ENCODE measurements at places on chromosomes 7 and 10. TPM values are rescaled to one million over a fixed set of nuclear protein-coding genes. Genes with fewer than 3 reads are reported as not detected.

- DNase-seq: no peak
Observed at GRCh38 chr7:143499743-143500348, 22.2 kb downstream of the TAS2R41 start.

DNA sequence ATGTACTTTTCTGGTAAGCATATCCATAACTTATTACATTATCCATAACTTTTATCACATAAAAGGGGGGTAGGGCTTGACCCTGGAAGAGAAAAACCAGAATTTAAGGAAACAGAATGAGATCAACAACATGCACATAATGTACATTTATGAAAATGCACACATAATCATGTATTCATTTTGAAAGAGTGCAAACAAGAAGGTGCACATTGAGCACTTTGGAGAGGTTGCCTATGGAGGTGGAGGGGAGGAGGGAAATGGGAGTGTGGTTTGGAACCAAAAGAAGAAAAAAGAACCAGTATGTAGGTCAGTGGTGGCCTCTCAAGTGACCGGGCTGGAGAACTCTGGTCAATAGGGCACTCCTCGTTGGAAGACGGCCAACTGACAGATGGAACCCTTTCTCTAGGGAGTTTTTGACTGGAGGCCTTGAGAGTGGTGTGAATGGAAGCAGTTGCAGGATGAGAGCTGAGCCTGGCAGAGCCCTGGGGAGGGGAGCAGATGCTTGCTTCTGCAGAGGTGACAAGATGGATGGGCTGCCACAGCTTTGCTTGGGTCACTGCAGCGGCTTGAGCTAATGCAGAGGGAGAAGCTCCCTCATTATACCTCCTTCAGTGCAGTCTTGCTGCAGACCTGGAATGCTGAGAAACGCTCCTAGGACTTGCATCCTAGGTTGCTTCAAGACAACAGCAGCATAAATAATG, 192.7 kb downstream of the SEC23IP start:
- DNase-seq: no peak

DNA sequence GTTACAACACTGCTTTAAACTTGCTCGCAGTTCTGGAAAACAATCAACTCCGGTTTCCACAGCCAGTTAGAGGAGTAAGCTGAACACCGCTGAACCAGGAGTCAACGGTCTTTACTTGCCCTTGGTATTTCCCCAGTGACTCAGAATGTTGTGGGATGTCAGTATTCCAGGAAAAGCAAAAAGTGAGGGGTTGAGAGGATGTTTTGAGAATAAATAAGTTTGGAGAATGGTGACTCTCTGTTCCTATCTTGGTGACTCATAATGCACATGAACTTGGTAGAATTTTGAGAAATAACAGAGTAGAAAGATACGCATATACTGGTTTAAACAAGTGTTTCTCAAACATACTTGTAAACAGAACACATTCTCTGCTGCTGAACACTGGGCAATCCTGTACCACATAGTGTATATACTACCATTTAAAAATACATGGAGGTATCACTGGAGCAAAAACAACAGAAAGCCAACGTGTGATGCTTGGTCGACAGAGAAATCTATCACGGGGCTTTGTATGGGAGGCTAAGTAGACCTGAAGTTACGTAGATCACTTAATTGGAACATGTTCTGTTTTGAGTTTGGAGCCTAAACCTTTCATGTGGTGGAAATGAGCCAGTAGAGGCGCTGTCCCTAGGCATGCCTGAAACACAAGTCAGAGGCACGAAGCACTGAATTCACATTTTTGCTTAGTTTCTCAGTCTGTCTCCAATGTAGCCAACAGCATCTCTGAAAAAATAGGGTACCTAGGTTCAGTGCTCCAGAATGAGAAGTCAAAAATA, 534.3 kb downstream of the PARD3 start:
- DNase-seq: no peak

GRCh38 chr7:112873831-112874553, 83.8 kb upstream of the TMEM168 start:
- no peak for DNase-seq

GRCh38 chr7:19442016-19442785, 266.6 kb downstream of the POLR1F start:
- no peak for DNase-seq

DNA sequence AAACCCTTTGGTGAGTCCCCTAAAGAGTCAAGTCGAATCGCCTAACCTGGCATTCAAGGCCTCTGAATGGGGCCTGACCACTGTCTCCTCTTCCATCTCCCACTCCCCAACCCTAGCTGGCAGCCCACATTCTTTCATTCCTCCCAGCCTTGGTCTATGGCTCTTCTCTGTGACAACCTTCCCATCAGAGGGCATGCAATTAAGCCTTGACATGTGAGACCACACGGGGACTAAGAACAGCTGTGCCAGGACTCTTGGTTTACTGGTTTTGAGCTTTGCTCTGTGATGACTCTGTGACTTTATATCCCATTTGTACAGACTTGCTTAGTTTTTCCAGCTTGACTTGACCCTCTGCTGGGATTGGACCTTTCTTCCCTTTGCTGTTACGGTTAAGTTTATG, 116.6 kb downstream of the BUB3 start:
- DNase-seq: no peak

DNA sequence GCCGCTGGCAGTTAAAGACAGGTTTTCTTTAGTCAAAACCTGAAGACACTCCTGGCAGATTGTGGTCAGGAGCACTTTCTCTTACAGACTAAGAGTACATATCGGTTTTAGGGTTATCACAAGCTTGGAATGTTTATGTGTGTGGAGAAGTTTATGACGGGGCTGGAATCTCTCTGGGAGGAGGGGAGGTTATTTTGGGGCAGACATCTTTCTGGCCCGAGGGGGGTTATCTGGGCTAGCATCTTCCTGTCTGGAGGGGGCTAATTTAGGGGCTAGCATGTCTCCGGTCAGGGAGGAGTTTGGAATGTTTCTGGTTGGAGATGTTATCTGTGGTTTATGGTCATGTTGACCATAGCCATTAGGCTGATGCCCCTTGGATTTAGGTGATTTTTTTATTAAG, 141.2 kb upstream of the KIF5B start:
- DNase-seq: no peak

- no peak for DNase-seq
Observed at GRCh38 chr7:78788464-78788863, 665.0 kb downstream of the MAGI2 start.

DNA sequence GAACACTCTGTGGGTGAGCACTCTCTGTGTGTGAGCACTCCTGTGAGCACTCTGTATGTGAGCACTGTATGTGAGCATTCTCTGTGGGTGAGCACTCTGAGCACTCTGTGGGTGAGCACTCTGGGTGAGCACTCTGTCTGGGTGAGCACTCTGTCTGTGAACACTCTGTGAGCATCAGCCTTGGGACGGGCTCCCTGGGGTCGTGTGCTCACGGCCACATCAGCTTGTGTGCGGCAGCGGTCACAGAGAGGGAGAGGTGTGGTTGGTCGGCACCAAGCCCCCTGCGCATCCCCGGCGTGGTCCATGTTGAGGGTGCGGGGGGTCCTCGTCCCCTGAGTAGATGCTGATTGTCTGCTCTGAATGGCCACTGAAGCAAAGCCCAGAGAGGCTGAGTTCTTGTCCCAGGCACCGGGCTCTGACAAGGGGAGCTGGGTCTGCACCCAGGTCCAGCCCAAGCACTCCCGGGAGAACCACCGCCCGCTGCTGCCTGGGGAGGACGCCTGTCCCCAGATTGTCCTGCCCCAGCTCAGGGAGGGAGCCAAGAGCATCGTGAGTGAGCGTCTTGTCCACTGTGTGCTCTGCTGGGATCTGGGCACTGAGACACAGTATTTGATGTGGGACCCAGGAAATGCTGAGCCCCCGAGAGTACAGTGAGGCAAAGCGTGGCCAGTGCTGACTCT, 143.7 kb downstream of the DNAJB6 start:
- no peak for DNase-seq

DNA sequence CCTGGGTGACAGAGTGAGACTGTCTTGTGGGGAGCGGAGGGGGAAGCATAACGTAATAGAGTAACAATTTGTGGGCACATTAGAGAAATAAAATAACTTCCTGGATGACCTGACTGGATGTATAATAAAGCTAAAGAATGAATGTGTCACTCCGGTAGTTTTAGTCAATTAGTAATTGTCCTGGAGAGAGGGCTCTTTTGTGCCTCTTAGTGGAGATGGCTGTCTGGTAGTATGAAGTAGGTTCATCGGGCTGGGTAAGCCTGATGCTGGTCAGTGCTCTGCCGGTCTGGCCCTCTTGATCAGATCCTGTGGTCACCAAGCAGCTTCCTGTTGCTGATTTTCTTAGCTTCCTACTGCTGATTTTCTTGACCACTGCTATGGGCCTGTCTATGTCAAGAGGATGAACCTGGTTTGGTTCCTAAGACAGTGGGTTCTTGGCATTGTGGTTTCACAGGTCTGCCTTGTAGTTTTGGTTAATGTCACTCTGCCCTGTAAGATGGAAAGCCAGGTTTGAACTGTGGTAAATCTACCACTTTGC, 34.1 kb downstream of the ZRANB1 start:
- DNase-seq: no peak

Gene C10orf67
- 0.67 TPM for total RNA-seq

Gene LIPF
- not detected for total RNA-seq

Gene PDE1C
- total RNA-seq: 0.64 TPM

Gene SUFU
- 4.8 TPM for total RNA-seq

Gene FKBP9
- 23.2 TPM for total RNA-seq

Data from psoas muscle (tissue), 8 donors.